ENCODE measurements at places on chromosomes 12 and 14.

DNA sequence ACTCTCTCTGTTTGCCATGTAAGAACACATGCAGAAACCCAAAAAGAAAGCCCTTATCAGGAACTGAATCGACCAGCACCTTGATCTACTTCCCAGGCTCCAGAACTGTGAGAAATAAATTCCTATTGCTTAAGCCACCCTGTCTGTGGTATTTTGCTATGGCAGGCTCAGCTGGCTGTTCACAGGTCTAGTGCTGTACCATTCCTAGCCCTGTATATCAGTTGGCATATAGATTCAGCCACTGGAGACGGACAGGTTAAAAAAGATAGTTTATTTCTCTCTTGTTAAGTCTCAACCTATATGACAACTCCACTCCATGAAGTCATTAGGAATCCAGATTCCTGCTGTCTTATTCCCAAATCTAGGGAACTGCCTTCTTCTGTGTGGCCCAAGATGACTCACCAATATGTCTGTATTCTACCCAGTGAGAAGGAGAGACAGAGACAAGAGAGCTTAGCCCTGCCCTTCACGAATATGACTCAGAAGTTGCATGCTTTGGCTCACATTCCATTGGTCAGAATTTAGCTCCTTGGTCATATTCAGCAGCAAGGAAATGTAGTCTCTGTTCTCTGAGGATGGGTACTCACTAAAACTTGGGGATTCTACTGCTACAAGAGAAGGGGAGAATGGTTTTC is 57.0 kb downstream of the PLEKHG7 start:
- DNase-seq, result no peak

DNA sequence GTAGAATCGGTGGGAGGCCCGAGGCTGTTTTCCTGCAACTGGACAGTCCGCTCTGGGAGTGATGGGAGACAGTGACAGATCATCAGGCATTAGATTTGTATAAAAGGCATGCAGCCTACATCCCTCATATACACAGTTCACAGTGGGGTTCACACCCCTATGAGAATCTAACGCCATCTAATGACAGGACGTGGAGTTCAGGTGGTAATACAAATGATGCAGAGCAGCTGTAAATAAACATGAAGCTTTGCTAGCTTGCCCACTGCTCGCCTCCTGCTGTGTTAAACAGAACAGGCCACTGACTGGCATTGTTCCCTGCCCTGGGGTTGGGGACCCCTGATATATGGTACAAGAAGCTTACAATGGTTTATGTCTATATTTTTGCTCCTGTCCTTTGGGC is 179.0 kb downstream of the LRFN5 start:
- DNase-seq, result no peak

DNA sequence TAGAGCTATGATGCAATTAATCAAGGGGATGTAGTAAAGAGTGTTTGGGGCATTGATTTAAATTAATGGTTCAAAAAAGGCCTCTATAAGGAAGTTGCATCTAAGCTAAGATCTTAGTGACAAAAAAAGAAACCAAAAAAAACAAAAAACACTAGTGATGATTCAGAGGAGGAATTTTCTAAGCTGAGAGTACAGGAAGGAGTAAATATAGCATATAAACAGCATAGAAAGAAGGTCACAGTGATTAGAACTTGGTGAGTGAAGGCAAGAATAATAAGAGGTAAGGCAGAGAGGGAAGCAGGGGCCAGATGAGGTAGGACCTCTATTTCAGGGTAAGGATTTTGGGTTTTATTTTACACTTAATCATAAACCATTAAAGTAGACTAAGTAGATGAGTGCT is 48.0 kb upstream of the PDZRN4 start:
- DNase-seq, result no peak

GRCh38 chr14:24941719-24942118 is 108.2 kb downstream of the STXBP6 start:
- DNase-seq, result no peak

- no peak for DNase-seq
Observed at GRCh38 chr12:95105540-95105939, 32.1 kb upstream of the NR2C1 start.

- DNase-seq, result no peak
Observed at GRCh38 chr14:61520576-61520975, 174.7 kb upstream of the HIF1A start.

GRCh38 chr14:59240356-59240755 is 51.9 kb downstream of the DAAM1 start:
- DNase-seq, result no peak

GRCh38 chr12:4477129-4477528 is 31.5 kb upstream of the FGF6 start:
- no peak for DNase-seq

DNA sequence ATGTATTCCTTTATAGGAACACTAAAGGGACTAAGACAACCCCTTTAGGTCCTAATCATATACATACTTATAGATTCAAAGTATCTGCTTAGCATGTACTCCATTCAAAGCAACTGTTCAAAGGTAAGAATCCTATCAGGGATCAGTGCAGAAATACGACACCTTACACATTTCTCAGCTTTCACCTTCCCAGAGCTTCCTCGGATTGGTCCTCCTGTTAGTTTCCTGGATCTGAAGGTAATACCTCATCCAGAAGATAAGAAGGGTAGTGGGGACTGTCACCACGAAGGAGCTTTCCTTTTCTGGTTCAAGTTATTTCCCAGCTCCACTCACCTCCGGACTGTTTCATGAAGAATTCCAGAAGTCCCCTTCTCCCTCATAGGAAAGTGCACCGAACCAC is 38.0 kb downstream of the RCOR1 start:
- no peak for DNase-seq

DNA sequence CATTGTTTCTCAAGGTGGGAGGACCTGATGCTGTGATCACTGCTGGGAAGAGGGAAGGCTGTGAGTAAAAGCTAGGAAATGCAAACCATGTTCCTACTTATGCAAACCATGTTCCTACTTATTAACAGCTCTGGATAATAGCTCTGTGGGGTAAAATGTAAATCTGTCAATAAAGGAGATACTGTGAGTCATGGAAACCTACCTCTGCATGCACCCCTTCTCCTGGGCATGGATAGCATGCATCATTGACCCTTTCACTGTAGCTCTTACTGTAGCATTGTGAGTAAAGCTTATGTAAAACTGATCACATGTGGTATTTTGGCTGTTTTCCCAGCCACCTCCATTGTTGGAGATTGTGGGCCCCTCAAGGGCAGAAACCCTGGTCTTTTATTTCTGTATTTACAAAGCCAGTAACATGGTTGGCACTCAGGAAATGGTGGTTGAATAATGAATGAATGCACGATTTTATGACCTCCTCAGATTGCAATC is 253.7 kb downstream of the GRIN2B start:
- no peak for DNase-seq

- DNase-seq, result no peak
Observed at GRCh38 chr12:99772274-99772673, 124.7 kb downstream of the GARIN6 start.

- DNase-seq, result no peak
Observed at GRCh38 chr14:47186486-47186885, 488.9 kb downstream of the MDGA2 start.

- no peak for DNase-seq
Observed at GRCh38 chr12:110661337-110661972, 27.5 kb downstream of the HVCN1 start.

- DNase-seq, result no peak
Observed at GRCh38 chr12:101441461-101442224, 33.5 kb upstream of the SPIC start.

DNA sequence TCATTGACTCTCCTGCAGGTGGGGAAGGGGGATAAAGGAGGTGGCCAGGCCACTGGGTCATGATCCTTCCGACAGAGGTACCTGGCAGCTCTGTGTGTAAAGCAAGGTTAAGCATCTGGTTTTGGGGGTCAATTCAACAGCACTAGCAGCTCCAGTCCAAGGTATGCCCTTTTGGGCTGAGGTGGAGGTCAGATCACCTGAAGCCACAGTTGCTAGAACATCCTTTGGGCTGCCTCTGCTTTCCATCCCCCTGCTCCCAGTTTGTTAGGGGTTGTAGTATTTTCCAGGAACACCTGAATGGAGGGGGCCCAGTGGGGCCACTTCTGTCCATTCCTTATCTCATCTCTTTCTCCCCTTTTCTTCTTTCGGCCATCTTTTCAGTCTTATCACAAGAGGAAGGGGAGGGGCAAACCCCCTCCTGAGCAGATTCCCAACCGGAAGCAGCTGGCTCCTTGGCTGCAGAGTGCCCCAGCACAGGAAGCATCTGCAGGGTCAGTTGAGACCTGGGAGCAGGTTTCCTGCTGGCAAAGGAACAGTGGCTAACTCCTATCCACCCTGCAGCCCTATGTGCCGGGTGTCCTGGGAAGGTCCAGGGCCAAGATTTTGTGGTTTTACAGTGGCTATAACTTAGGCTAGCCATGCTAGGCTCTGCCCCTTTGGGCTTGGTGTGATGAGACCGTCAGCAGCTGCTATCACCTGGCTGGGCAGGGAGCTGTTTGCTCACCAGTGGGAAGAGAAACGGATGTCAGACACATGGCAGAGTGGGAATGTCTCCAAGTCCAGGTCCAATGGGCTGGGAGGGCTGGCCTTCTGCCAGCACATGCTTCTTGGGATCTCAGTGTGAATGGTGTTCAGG is 40.2 kb downstream of the SH2B3 start:
- DNase-seq, result no peak

DNA sequence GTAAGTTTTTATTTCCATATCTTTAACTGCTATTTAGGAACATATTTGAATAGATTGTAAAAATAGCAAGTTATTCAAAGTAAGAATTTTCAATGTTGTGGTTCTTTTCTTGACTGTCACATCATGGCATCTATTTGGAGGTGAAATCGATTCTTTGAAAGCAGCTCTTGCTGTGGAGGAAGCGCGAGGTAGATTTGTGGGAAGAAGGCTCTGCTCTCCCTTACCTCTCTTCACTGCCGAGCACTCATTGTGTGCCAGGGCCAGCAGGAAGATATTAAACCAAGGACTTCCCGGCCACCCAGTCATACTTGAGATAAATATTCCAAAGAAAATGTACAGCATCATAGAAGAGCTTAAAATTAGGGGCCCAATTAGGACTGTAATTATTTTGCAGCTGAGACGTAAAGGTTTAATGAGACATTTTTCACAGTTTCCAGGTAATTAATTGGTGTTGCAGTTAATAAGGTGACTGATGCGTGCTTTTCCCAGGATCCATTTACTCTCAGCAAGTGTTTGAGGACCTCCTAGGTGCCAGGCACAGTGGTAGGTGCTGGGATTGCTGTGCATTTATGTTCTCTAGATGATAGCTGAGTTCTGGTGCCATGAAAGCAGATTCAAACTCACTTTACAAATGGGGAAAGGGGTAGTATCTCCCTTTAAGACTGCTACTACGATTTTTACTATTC is 89.2 kb upstream of the DYNC1H1 start:
- DNase-seq, result no peak

DNA sequence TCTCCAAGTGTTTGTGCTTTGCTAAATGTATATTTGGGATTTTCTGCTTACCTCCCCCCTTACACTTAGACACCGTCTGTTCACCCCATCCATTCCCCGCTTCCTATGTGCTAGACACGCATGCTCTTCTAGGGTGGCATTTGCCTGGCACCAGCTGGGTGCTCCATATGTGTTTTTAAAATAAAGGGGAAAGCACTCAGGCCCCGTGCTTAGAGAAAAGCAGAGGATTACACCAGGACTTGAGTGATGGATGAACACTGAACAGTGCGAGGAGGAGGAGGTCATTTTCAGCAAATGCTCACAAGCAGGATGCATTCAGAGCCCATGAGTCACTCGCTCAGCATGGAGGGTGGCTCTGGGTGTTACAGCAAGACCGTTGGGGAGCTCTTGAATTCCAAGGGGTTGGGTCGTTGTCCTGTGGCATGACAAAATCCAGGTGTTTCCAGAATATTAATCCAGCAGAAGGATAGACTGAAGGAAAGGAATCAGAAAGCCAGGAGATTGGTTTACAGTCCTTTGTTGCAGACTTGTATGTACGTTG is 2.9 kb upstream of the BDKRB1 start:
- DNase-seq, result no peak

- no peak for DNase-seq
Observed at GRCh38 chr14:63343878-63344277, 25.1 kb upstream of the GPHB5 start.

GRCh38 chr12:3042394-3042793 is 34.8 kb upstream of the TSPAN9 start:
- no peak for DNase-seq

DNA sequence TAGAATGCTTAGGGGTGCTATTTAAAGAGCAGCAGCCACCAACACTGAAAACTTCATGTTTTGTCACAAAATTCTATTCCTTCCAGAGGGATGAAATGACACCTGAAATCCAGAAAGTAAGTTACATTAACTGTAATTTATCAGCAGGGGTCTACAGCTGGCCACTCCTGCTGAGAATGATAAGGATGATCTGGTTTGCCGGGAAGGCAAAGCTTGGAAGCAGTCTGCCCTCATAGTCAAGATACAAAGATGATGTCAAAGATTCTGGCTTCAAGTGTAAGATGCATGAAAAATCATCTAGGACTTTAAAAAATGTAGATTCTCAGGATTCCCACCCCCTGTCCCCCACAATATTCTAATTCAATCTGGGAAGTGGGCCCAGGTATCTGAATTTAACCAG is 58.4 kb downstream of the DCAF5 start:
- no peak for DNase-seq

- DNase-seq, result no peak
Observed at GRCh38 chr12:52636189-52636588, 15.8 kb downstream of the KRT2 start.

DNA sequence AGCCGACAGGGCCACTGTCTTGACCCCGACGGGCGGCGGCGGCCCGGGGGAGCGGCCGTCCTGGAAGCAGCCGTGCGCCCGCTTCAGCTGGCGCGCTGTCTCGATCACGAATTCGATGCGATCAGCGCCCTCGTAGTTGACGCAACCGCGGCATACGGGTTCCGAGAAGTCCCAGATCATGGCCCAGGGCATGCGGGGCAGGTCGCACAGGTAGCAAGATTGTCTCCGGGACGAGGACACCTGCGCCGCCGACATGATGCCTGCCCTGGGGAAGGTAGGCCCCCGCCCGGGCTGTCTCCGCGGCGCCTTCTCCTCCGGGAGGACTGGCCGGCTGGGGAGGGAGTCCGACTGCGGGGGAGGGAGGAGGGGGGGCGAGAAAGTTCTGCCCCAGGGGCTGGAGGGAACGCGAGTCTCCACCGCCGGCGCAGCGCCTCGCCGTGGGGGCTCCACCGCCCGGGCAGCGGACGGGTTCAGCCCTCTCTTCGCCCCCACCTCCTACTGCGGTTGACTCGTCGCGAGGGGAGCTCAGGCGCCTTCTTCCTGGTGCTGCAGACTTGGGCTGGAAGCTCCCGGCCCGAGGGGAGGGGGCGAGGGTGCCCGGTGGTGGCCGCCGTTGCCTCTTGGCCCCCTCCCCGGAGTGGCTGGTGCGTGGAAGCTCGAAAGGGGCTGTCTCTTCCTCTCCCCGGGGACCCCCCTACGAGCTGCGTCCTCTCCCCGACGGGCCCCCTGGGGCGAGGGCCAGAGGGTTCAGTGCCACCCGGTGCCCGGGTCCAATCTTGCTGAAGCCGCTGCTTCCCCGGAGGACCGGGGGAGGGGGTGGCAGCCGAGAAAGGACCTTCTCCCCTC is 747 bp downstream of the IRF2BPL start:
- peak; percentile 87 for DNase-seq

- DNase-seq, result no peak
Observed at GRCh38 chr14:68367536-68367935, 425.3 kb downstream of the ZFP36L1 start.

GRCh38 chr14:20615996-20616395 is 24.8 kb upstream of the RNASE12 start:
- DNase-seq, result no peak

- no peak for DNase-seq
Observed at GRCh38 chr14:74747237-74747636, 15.9 kb upstream of the YLPM1 start.

- DNase-seq, result no peak
Observed at GRCh38 chr14:104478656-104479055, 100.9 kb upstream of the C14orf180 start.
